Neural progenitor cell (in vitro differentiated cells): ENCODE measurements at places on chromosomes 4 and X. TPM values are rescaled to one million over a fixed set of nuclear protein-coding genes. Genes with fewer than 3 reads are reported as not detected.
A peak's percentile ranks its signal among the peaks of the same experiment; 100 is the strongest.

DNA sequence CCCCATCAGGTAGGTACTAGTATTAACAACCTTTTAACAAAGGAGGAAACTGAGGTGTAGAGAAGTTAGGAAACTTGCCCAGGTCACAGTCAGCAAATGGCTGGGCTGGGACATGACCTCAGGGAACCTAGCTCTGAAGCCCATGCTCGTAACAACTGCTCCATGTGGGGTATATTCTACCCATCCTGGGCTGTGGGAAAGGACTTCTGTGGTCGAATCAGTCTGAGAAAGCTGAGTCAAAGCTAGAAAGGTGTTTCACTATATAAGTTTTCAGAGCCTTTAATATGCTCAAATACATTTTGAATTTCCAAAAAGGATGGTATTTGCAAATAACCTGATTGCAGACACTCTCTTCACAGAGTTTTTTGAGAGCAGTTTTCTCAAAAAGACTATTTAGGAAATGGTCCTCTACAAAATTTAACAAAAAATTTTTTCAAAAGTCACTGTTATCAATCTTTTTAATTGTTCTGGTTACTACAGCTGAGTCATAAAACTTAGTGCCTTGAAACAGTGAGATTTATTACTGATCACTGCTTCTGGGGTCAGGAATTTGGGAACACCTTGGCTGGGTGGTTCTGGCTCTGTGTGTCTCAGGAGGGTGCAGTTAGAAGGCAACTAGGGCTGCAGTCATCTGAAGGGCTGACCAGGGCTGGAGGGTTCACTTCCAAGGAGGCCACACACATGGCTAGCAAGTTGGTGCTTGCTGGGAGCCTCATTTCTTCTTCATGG, 53.6 kb downstream of the NSG1 start:
- H3K4me3 ChIP-seq, result no peak overlapping the region
- no peak for DNase-seq
- no peaks in the 10 kb centered on the region for H3K27me3 ChIP-seq
- no peaks in the 10 kb centered on the region for H3K4me1 ChIP-seq

DNA sequence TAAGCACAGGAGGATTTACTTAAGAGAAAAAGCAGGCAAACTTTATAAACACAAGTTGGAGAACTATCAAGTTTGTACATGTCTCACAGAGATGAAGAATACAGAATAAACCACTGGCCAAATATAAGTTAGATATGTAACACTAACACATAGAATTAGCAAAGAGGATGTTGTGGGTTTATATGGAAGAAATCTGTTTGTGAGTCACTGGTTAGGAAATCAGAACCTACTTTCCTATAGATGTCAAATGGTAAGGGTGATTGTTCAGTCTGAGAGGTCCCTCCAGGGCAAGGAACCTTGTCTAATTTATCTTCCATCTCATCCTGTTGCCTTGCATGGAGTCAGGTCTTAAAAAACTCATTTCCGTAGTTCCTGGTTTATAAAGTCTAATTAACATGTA, 14.8 kb upstream of the ART3 start:
- H3K4me1 ChIP-seq, result peaks cover 21% of the 10 kb centered on the region
- H3K36me3 ChIP-seq, result no peaks in the 10 kb centered on the region
- no peaks in the 10 kb centered on the region for H3K27me3 ChIP-seq
- no peak overlapping the region for H3K4me3 ChIP-seq
- no peak for DNase-seq

GRCh38 chr4:2963966-2964471, 648 bp downstream of the GRK4 start:
- peaks cover 11% of the 10 kb centered on the region for H3K27me3 ChIP-seq
- peaks cover 6% of the 10 kb centered on the region for H3K4me1 ChIP-seq
- H3K36me3 ChIP-seq, result no peaks in the 10 kb centered on the region
- no peak overlapping the region for H3K27ac ChIP-seq
- peak; percentile 19 for DNase-seq

DNA sequence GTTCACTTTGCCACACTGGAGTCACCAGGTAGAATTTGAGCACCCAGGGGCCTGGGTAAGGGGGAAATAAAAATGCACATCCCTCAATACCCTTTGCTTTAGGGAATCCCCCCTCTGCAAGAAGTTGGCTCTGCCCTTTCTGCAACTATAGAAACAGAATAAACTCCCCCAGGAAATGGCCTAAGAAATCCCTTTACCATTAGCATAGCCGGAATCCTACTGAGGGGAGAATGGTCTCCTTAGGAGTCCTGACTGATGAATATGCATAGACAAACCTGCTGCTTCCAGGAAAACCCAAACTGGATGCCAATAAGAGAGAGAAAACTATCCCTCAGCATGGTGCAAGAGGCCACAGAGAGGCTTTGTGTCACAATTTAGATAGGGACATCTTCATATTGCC, 11.0 kb downstream of the EFHC2 start:
- H3K4me1 ChIP-seq, result no peaks in the 10 kb centered on the region
- H3K36me3 ChIP-seq, result no peaks in the 10 kb centered on the region
- no peak overlapping the region for H3K27ac ChIP-seq
- H3K4me3 ChIP-seq, result no peak overlapping the region
- H3K27me3 ChIP-seq, result no peaks in the 10 kb centered on the region
- no peak for DNase-seq

DNA sequence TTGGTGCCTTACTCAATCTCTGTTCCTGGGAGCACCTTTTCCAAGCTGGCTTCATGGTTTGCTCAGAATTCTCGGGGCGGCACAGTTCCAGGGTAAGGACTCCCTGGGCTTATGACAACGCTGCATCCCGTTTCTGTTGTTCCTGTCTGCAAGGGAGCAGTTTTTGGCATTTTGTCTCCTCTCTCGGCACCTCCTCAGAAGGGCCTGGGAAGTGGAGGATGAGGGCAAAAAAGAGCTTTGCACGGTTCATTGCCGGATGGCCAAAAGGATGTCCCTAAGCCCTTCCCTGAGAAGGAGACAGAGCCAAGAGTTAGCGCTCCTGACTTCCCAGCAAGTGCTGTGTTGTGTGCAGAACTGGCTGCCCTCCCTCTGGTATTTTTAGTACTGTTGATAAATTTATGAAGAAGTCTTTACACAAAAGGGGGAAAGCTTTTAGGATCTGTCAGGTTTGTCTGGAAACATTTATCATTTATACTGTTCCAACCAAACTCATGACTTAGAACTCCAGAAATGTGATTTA, 13.4 kb downstream of the SRD5A3 start:
- no peak overlapping the region for H3K27ac ChIP-seq
- no peak for DNase-seq
- H3K4me1 ChIP-seq, result peaks cover 11% of the 10 kb centered on the region
- no peak overlapping the region for H3K4me3 ChIP-seq

GRCh38 chr4:70544279-70544868, 26.0 kb downstream of the AMTN start:
- no peaks in the 10 kb centered on the region for H3K27me3 ChIP-seq
- H3K4me3 ChIP-seq, result no peak overlapping the region
- H3K4me1 ChIP-seq, result no peaks in the 10 kb centered on the region
- peak; percentile 52 for DNase-seq
- H3K36me3 ChIP-seq, result no peaks in the 10 kb centered on the region

DNA sequence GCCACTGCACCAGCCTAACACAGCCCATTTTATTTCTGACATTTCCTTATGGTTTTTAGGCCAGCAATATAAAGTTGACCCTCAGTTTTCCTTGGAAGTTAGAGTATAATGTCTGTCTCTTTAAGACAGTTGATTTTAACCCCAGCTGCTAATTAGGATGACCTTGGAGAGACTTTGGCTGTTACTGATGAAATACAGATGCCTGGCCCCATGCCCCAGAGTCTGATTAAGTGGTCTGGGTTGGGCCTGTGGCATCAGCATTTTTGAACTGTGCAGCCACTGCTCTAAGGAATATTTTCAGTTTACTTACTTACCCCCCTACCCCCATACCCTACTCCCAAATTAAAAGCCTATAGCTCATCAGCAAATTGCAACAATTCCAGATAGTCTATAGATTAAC, 85.8 kb downstream of the DCLK2 start:
- no peaks in the 10 kb centered on the region for H3K27me3 ChIP-seq
- H3K4me1 ChIP-seq, result no peaks in the 10 kb centered on the region
- no peak overlapping the region for H3K27ac ChIP-seq
- no peak for DNase-seq
- H3K4me3 ChIP-seq, result no peak overlapping the region

GRCh38 chr4:93409035-93409434, 419.5 kb upstream of the ATOH1 start:
- no peaks in the 10 kb centered on the region for H3K27me3 ChIP-seq
- no peak overlapping the region for H3K27ac ChIP-seq
- H3K4me1 ChIP-seq, result peaks cover 17% of the 10 kb centered on the region
- no peaks in the 10 kb centered on the region for H3K36me3 ChIP-seq

GRCh38 chr4:52051615-52052474, 741 bp downstream of the SPATA18 start:
- H3K4me3 ChIP-seq, result peak overlapping the region; percentile 68
- peaks cover 21% of the 10 kb centered on the region for H3K27me3 ChIP-seq
- DNase-seq, result peak; percentile 94
- H3K27ac ChIP-seq, result peak overlapping the region; percentile 51

RTL9 gene
- total RNA-seq, result 0.22 and 0.49 TPM in 2 replicates

UGT2B17 gene
- not detected in 2 replicates for total RNA-seq

RHOXF2 gene
- total RNA-seq, result not detected in 2 replicates

AFF2 gene
- total RNA-seq, result 13.5 and 18.0 TPM in 2 replicates

NUDT6 gene
- total RNA-seq, result 20.9 and 21.1 TPM in 2 replicates

PROM1 gene
- total RNA-seq, result 43.0 and 55.9 TPM in 2 replicates

SLC38A5 gene
- 2.3 and 6.7 TPM in 2 replicates for total RNA-seq

SORBS2 gene
- total RNA-seq, result 13.5 and 15.7 TPM in 2 replicates

MED14 gene
- total RNA-seq, result 43.0 and 56.4 TPM in 2 replicates

SERTM2 gene
- 0.50 and 0.51 TPM in 2 replicates for total RNA-seq
